ENCODE measurements at places on chromosomes 1 and 21. TPM values are rescaled to one million over a fixed set of nuclear protein-coding genes. Genes with fewer than 3 reads are reported as not detected.

The BGLAP gene
- 4.3 TPM for total RNA-seq

- DNase-seq, result peak; percentile 46
These were observed 462.0 kb upstream of the RUNX1 start for GRCh38 chr21:35510957-35511695.

DNA sequence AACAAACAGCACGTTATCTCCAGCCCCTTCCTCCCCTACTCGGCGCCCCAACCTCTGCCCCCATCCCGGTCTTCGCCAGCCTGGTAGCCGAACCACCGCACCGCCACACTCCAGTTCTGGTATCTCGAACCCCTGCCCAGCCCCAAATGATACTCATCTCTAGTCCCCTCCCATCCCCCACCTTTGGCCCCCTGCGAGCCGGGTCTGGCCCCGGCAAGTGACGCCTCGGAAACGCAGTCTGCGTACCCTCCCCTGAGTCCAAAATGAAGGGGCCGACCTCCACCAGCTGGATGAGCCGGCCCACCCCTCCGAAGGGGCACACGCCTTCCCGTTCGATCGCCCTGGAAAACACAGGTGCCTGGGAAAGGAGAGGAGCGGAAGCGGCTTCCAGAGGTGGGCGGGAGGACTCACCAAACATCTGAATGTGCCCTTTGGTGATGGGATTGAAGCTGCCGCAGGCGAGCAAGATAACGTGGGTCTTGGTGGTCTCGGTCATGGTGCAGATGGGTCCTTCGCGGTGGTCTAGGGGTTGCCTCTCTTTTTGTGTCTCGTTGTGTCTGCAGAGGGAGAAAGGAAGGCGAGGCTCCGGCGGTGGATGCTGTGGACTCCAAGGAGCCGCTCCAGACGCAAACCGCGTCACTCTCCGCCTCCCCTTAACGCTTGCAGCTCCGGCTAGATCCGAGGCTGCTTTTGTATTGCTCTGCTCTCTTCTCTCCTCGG lies at the start of gene NMNAT2:
Gene NMNAT2, minus strand, starts transcription at position 609 of the 720 bp plus-strand sequence. Its CDS starts 113 bp downstream, at position 496.
- peak; percentile 18 for DNase-seq

GRCh38 chr1:154405747-154406571 lies 816 bp downstream of the IL6R start:
- peak; percentile 66 for DNase-seq

GRCh38 chr1:84583648-84584047 lies 9.4 kb upstream of the CTBS start:
- DNase-seq, result no peak

DNA sequence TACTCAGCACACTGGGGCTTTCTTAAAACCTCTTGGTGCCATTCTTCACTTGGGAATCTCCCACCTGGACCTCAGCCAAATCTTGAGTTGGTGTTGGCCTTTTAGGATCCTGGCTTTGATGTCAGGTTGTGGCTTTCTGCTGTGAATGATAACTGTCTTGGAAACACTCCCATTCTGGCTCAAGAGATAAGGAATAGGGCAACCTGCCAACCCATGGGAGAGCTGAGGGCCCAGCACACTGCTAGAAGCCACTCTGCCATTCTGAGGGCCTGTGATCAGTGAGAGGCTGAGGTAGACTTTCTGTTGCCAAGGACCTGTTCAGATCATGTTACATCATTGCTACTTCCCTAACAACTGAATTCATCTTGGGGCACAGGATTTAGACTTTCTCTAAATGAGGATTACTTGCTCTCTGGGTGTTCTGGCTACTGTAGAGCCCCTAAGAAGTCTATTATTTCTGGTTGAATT lies 45.8 kb downstream of the TTC39A start:
- DNase-seq, result no peak

GRCh38 chr1:196001188-196001587 lies 607.1 kb downstream of the KCNT2 start:
- DNase-seq, result no peak

- DNase-seq, result peak; percentile 95
These were observed 175.4 kb downstream of the HIVEP3 start for GRCh38 chr1:41743366-41743765.

- DNase-seq, result no peak
These were observed 64.1 kb upstream of the ACOT11 start for GRCh38 chr1:54483875-54484437.

- no peak for DNase-seq
These were observed 452.6 kb upstream of the CAMK1G start for GRCh38 chr1:209130886-209131285.

DNA sequence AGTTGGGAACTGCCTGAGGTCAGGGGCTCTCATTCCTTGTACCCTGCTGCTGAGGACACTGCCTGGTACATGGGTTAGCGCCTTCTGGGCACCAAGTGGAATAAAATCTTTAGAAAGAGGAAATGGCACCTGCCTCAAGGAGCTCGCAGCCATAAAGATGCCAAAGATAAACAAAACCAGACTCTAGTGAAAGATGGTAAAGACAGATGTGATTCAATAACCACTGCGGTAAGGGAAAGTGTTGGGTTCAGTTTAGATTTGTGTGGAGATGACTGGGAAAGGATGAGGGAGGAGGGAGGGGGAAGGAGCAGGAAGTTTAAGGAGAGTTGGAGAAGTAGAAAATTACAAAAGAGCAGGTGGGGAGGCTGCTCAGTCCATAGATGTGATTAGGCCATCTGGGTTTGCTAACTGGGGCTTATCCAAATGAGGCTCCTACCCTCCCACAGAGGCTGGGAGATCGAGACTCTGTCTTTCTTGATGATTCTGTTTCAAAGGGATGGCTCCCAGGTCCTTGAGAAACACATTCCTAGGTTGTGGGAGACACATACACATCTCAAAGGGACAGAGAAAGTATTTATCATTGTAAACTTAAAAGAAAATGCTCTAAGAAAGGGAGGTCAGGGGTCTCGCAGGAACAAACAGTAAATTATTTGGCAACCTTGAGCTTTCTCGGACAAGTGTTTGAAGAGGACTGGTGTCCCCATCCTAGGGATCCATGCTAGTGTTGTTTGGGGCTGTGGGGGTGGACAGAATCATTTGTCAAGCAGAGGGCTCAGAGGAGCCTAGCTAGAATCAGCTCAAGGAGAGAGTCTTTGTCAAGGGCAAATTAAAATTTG lies 65.7 kb upstream of the MORC3 start:
- no peak for DNase-seq

Data from LHCN-M2 (cell line).